Foreskin keratinocyte (primary cell): ENCODE measurements at places on chromosomes 1 and 21.
A peak's percentile ranks its signal among the peaks of the same experiment; 100 is the strongest.

- no peak for DNase-seq
These were observed 3.0 kb downstream of the TMPRSS3 start for GRCh38 chr21:42392731-42393442.

GRCh38 chr1:41487126-41488039 is 2.9 kb upstream of the EDN2 start:
- DNase-seq, result no peak

DNA sequence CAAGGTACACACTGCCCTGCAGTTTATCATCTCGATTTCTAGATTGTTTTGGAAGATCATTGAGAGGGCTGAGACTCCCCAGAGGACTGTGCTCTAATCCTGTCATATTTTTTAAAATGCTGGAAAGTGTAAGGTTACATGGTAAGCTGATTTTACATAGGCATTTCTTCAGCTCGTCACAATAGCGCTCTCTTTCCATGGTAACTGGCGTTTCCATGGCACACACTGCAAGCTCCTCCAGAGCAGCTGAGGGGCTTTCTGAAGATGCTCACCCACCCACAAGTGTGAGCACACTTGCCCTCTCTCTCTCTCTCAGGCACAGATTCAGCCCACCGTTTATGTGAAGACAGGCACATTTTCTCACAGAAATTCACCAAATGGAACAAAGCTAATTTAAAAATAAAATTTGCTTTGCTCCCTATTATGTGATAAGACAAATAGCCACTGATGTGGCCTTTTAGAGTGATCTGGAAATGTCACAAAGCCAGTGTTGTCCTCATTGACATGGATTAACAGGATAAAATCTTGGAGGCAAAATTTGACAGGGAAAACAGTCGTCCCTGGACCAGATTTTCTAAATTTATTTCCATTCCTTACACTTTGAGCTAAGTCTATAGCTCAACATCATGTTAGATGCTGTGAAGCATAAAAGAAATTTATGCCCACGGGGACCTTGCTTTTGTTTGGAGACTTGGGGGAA is 421.5 kb downstream of the RWDD3 start:
- DNase-seq, result no peak

DNA sequence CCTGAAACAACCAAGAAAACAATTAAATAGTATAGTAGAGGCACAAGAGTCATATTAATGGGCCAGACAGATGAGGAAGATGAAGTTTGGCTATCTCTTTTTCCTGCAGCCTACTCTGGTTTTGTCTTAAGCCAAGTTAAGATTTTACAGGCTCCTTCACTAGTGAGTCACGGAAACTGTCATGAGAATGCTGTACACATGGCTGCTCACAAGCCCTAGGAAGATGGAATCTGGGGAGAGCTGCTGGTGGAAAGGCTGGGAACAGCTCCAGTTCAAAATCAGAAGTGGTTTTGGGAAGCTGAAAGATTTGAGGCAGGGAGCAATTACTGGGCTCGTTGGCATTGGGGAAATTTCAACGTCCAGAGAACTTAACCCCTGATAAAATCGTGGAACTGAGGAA is 46.4 kb upstream of the S1PR1 start:
- DNase-seq, result no peak

GRCh38 chr1:206679738-206680211 is 4.9 kb upstream of the MAPKAPK2 start:
- DNase-seq, result no peak

- no peak for DNase-seq
These were observed 10.2 kb downstream of the TNNI1 start for GRCh38 chr1:201411292-201411691.

DNA sequence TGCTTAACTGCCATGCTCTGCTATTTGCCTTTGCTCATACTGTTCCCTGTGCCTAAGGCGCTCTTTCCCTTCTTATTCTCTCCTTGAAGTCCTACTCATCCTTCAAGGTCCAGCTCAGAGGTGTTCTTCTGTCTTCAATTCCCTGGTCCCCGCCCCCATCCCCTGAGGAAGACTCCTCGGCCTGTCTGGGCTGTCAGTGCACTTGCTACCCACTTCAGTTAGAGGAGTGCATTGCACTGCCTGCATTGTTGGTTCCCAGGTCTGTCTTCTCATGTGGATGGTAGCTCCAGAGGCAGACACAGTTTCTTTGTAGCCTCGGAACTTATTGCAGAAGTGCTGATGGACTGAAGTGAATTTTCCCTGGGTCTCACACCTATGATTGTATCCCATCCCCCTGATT is 194.0 kb downstream of the C1orf94 start:
- no peak for DNase-seq

GRCh38 chr1:206050655-206051235 is 2.2 kb upstream of the RHEX start:
- peak; percentile 73 for DNase-seq

DNA sequence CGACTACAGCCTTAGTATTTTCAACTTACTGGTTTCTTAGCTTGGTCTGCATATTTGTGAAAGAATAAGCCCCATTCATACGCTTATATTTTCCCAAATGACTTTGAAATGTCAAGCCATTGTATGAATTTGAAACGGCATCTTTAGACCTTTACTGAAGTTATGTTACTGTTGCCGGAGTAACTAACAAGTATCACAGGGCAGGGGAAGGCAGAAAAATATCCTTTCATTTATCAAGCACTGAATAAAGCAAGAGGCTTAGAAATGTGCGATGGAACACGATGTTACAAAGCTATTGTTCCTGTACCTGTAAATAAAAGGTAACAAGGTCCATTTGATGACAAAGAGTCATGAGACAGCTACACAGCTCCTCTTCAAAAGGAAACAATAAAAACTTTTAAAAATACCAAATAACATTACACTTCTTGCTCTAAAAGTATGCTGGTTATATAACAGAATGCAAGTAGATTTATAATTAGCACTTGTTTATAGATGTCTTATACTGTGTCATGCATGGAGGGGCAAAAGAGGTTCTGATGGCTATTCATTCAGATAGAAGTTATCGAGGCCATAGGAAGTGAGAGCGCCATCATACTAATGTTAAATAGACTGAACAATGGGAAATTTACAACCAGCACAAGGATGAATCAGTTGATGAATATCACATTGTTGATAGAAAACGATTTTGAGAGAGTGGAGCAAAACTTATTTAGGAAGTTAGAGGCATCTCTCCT is 322.6 kb downstream of the RGS7 start:
- no peak for DNase-seq

- DNase-seq, result no peak
These were observed 28.7 kb downstream of the PTGFR start for GRCh38 chr1:78519446-78519845.

GRCh38 chr1:40582116-40582515 is 50.7 kb downstream of the ZNF684 start:
- DNase-seq, result no peak

- DNase-seq, result no peak
These were observed 3.3 kb downstream of the CDC42SE1 start for GRCh38 chr1:151056149-151056548.

DNA sequence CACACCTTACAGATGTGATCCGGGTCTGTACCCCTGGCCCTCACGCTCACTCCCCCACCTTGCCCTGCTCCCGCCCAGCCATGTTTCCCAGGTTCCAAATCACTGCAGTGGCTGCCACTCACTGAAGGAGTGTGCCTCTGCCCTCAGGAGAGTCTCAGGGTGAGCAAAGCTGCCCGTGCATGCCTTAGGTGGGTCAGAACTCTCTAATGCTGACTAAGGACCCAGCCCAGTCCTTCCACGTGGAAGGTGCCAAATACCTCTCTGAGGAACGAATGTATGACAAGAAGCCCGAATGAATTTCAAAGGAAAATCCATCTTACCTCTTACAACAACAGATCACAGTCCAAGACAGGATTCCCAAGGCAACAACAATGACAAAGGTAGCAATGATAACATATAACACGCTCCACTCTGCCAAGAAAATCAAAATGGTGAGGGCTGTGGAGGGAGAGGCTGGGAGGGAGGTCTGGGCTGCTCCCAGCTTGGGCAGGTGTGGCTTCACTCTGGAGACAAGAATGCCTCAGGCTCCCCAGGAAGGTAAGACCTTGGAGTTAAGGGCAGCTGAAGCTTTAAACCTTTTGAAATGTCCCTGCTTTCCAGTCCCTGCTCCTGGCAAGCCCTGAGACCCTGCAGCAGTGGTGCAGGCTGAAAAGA is 115.2 kb downstream of the KIAA0319L start:
- DNase-seq, result peak; percentile 71

DNA sequence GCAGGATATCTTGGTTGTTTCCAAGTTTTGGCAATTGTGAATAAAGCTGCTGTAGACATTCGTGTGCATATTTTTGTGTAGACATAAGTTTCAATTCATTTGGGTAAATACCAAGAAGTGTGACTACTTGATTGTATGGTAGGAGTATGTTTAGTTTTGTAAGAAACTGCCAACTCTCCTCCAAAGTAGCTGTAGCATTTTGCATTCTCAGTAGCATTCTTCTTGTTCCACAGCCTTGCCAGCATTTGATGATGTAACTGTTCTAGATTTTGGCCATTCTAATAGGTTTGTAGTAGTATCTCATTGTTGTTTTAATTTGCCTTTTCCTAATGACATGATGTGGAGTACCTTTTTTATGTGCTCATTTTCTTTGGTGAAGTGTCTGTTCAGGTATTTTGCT is 38.6 kb upstream of the PLA2G4A start:
- DNase-seq, result no peak

DNA sequence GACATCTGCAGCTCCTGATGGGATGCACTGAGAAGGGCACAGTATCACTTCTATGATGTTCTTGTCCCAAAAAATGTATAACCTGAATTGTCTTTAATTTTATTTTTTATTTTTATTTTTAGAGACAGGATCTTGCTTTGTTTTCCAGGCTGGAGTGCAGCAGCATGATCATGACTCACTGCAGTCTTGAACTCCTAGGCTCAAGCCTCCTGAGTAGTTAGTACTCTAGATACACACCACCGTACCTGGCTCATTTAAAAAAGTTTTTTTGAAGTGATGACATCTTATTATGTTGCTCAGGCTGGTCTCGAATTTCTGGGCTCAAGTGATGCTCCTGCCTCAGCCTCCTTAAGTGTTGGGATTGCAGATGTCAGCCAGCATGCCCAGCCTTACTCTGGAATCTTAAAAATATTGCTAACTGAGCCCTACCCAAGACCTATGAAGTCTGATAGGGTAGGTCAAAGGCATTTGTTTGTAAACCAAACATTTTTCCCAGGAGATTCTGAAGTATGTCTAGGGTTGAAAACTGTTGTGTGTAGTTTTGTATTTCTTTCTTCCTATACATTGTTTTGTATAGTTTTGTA is 68.9 kb downstream of the ATF6 start:
- no peak for DNase-seq

- DNase-seq, result no peak
These were observed 22.3 kb upstream of the OTUD3 start for GRCh38 chr1:19859876-19860275.

- DNase-seq, result no peak
These were observed 4.6 kb upstream of the SMCP start for GRCh38 chr1:152873495-152873894.

DNA sequence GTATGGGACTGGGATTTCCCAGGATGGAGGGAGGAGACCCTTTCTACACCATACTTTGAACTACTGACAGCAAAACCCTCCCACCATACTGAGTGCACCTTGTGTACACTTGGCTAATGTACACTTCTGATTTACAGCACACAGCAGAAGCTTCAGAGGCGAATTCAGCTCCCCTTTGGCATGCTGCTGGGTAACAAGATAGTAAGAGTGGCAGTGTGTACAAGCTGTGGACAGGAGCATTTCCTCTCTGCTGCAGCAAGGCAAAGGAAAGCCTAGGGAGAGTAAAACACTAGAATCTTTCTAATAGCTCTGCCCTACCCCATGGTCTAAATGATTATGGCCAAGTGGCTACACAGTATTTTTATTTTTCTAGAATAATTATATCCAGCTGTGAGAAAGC is 83.9 kb upstream of the ARTN start:
- no peak for DNase-seq

GRCh38 chr21:18204931-18205330 is 39.7 kb upstream of the CHODL start:
- no peak for DNase-seq

GRCh38 chr1:8382051-8382505 is 64.2 kb downstream of the SLC45A1 start:
- DNase-seq, result no peak

DNA sequence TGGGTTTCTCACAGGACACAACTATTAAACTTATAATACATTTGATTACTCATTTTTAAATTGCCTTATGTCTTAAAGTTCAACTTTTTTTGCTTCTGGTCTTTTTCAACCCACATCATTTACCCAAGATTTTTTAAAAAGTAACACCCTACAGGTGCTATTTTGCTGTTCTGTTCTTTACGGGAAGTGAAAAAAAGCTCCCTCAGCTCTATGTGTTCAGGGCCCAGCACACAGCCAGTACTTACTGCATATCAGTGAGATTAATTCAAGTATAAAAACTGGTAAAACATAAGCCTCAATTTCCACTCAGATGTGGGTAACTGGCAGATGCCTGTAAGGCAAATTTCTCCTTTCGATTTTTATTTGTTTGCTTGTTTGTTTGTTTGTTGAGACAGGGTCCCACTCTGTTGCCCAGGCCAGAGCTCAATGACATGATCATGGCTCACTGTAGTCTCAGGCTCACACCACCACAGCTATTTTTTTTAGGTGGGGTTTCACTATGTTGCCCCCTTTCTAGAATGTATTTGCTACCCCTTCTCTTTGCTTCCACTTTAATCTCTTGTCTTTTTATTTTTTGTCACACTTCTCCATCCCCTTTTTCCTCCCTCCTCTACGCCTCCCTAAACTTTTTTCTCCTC is 20.3 kb downstream of the RNASEL start:
- DNase-seq, result no peak

DNA sequence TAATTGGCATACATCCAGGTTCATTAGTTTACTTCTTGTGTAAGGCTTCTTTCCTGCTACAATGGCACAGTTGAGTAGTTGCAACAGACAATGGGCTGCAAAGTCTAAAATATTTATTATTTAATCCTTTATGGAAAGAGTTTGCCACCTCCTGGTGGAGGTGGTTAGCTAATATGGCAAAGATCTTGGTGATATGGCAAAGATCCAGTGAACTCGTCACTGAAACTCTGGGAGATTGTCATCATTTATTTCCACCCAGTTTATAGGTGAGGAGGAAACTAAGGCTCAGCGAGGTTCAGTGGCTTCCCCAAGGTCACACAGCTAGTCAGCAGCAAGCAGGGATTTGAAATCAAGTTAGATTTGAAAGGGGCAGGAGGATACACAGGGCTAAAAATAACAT is 16.1 kb upstream of the IFFO2 start:
- no peak for DNase-seq

- DNase-seq, result peak; percentile 26
These were observed 63.6 kb upstream of the ZBTB40 start for GRCh38 chr1:22387919-22388580.

- DNase-seq, result peak; percentile 27
These were observed 669 bp downstream of the XPR1 start for GRCh38 chr1:180632326-180633056.

GRCh38 chr1:172480431-172480830 is 36.6 kb upstream of the PIGC start:
- no peak for DNase-seq

DNA sequence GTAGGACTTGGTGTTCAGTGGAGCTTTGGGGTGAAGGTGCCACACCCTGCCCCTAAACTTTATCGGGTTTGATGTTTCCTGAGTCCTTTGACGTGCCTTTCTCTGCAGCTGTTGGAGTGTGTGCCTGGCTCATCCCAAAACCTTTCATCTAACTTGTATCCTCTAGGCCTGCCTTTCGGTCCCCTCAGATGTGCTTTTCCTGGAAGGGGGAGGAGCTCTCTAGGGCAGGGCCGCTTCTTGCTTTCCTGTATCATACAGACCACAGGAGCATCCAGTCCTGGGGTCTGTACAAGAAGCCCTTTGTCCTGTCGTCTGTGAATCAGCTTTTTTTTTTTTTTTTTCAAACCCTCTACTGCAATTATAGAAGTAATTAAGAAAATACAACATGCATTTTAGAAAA is 35.7 kb downstream of the PTGFRN start:
- DNase-seq, result no peak
